GM12864 (cell line): ENCODE measurements at places on chromosomes 7 and 10.

DNA sequence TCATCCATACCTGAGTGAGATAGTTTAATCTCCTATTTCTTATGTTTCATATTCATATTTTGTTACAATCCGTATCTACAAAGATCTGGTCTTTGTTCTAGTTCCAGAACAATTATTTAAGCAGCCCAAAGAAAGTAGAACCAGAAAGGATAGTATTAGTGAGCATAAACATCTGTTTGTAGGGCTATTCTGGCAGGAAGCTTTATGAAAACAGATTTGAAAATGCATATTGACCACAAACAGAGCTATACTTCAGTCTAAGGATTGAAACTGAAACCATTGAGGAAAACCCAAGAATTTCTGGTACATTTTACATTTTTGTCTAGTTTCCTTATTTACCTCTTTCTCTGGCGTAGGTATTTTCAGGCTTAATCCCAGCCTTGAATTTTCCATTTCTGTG, 28.1 kb downstream of the LRGUK start:
- no peak for DNase-seq

DNA sequence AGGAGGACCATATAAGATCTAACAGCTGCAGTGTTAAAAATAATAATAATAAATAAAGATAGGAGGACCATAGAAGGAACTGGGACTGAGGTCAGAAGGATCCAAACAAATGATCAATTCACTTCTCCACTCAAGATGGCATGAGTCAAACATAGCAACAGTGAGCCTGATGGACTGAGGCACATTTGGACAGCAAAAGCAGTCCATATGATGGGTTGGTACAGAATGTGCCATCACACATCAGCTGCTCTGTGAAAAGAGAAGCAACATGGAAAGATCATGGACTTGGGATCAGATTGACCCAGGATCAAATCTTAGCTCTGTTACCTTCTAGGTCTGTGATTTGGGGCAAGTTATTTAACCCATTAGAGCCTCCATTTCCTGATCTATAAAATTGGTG, 188.9 kb upstream of the KMT2E start:
- DNase-seq, result no peak

DNA sequence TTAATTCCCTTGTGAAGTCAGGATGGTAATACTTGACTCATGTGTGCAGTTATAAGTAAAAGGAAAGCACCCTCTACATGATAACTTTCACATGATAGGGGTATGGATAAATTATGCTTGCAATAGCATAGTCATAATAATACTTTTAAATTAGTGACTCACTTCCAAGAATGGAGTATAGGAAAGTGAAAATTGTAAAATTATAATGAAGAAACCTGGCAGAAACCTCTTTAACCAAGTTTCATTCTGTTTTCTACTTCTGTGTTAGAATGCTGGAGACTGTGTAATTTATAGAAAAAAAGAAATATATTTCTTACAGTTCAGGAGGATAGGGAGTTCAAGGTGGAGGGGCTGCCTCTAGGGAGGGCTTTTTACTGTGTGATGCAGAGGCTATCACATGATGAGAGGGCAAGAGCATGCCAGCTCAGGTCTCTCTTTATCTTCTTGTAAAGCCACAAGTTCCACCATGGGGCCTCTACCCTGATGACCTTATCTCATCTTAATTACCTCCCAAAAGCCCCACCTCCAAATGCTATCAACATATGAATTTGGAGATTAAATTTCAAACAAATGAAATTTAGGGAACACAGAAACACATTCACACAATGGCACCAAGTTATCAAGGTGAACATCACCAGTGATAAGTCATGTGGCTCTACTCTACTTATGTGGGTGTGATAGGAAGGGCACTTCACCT, 43.2 kb downstream of the HDAC9 start:
- no peak for DNase-seq

DNA sequence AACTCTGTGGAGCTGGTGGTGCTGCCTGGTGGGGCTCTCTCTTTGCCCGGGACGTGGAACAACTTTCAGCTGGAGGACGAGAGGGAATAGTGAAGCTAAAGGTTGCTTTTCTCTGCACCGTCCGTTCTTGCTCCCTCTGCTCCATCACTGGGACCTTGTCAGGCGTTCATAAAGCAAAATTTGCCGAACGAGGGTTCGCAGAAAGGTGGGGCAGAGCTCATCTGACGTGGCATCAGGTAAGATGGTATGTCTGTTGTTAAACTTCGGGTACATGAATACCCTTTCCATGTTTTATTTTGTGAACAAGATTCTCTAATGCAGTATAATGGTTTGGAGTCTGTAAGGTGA, 416 bp downstream of the BBS9 start:
- no peak for DNase-seq

- DNase-seq, result no peak
Measured at GRCh38 chr7:123711832-123712293, 36.9 kb downstream of the WASL start.
